ENCODE measurements at places on chromosomes 16 and 17.

DNA sequence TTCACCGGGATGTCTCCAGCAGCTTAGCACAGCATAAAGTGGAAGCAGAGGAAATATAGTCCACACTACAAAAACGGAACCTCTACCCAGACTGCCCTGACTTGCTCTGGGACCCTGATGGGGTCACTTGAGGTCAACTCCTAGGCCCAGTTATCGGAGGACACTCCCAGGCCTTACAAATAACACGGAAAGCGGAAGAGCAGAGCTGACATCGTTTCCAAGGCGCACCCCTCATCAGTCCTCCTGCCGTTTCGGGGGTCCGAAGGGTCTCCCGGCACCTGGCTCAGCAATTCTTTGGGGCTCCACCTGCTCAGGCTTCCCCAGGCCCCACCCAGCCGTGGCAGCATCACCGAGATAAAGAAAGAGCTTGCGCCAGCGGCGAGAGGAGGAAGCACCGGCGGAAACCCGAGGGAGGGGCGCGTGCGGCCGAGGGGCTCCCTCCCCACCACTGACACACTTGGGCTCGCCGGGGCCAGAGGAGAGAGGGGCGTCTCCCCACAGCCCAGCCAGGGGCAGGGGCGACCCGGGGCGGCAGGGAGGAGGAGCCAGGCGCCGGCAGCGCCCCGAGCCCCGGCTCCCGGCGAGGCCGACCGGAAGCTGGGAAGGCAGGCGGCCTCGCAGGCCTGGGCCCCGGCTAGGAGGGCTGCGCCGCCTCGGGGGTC lies 727 bp downstream of the CORO7 start:
- DNase-seq, result peak; percentile 60

GRCh38 chr17:39339272-39339671 lies 62.2 kb downstream of the FBXL20 start:
- no peak for DNase-seq

DNA sequence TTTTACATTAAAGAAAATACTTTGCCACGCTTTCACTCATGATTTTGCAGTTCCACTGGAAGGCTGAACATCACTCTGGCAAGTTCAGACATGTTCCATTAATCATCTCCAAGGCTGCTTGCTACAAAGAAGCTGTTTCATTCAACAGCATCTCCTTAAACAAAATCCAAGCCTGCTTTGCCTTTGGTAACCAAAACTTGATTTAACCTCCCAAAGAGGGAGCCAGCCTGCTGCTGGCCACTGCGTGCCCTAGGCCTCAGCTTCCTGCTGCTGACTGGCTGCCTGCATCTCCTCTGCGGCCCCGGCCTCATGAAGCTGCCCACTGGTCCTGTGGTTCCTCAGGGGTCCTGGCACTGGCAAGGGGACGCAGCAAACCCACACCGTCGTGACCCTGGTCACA lies 31.8 kb downstream of the ANKRD11 start:
- no peak for DNase-seq

DNA sequence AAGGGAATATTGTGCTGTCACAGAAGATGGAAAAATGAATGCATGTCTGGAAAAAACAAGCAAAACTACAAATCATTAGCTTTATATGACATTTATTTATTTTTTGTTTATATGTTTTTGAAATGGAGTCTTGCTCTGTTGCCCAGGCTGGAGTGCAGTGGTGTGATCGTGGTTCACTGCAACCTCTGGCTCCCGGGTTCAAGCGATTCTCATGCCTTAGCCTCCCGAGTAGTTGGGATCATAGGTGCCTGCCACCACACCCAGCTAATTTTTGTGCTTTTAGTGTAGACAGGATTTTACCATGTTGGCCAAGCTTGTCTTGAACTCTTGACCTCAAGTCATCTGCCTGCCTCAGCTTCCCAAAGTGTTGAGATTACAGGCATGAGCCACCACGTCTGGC lies 8.5 kb downstream of the NDE1 start:
- no peak for DNase-seq

GRCh38 chr17:80782536-80783427 lies 208.9 kb upstream of the CHMP6 start:
- no peak for DNase-seq

DNA sequence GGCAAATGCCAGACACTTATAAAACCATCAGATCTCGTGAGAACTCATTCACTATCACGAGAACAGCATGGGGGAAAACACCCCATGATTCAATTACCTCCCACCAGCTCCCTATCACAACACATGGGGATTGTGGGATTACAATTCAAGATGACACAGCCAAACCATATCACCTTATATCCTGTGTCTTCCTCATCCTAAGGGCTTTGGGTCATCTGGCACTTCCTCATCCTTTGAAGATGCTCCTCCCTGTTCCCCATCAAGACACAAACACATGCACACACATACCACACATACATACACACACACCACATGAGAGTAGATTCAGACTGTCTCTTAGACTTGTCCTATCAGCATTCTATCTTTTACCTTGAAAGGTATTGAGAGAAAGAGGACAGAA lies 2.8 kb upstream of the PMFBP1 start:
- DNase-seq, result no peak

- no peak for DNase-seq
These were observed 3.5 kb downstream of the ZNF213 start for GRCh38 chr16:3138342-3138741.

DNA sequence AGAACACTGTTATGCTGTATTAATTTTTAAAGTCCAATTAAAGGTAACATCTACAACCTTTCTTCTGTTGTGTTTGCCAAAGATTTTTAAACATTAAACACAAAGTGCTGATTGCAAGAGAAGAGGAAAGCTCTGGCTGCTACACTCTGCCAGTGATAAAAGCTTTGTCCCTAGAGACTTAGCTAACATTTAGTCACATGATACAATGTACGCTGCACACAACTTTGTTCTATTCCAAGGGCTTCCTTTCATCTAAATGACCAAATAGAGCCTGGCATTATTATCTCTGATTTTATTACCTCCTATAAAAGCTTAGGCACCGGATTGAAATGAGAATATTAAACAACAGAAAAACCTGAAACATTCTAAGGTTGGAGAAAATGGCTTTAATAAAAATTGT lies 388.7 kb upstream of the PMFBP1 start:
- peak; percentile 9 for DNase-seq

DNA sequence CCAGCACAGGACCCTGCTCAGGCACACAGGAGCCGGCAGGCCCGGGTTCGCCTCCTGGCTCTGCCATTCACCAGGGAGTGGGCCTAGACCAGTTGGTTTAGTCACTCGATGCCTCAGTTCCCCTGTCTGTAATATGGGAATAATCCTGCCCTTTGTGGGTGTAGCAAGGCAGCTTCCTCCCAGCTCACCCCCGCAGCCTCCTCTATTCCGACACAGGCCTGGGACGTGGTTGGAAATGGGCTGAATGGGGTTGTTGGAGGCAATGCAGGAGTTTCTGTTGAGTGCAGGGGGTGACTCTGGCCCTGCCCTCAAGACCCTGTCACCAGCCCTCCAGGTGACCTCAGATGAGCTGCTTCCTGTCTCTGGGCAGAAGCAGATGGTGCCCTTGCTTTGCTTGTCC lies 19.8 kb downstream of the SLC5A10 start:
- DNase-seq, result no peak

GRCh38 chr16:62568926-62569325 lies 532.7 kb upstream of the CDH8 start:
- DNase-seq, result no peak

GRCh38 chr16:8880839-8881510 lies 1.2 kb upstream of the LITAFD start:
- DNase-seq, result no peak

DNA sequence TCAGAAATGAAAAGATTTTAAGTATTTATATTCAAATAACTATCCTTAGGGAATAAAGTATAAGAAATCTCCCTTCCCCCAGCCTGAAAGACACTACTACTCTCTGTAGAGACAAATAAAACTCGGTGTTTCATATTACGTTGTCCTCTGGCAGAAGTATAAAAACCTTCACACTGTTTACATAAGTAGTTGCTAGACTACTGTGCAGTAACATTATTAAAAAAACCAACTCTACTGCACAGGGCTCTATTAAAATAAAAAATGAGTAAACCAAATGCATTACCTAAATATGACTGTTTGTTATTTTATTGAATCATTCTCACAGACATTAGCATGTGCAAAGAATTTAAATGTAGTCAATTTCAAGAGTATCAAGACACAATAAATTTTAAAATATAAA lies 67.4 kb downstream of the MED13 start:
- DNase-seq, result no peak

- no peak for DNase-seq
These were observed 17.4 kb downstream of the GAA start for GRCh38 chr17:80118601-80119270.

DNA sequence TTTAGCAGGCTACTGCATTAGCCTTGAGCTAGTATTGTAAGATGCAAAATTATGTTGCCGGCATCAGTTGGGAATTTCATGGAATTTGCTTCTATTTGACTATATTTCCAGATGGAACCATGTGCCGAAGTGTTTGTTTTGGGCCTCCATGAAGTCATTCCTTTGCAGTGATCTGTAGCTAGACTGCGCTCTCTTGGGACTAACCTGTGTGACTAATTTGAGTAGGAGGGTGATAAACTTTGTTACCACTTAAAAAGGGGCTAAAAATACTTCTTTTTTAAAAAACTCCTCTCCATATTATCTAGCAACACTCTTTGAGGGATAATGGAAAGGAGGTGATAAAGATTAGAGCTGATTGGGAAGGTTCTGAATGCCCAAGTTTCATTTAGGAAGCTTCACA lies 166.8 kb upstream of the TBX2 start:
- DNase-seq, result no peak

DNA sequence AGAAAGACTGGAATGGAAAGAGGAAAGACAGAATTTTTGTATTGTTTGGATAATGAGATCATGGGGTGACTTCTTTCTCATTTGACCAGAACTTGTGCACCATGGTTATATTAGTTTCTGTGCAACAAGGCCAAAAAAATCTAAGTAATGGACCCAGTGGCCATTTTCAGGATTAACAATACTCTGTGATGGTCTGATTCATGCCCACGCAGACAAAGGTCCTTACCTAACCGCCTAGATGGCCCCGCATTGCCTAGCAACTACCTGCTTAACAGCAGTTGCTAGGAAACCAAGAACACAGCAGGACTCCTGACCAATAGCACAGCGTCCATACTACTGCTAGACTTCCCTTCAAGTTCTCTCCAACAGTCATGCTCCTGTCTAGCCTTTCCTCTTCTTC lies 22.4 kb downstream of the MIS12 start:
- peak; percentile 91 for DNase-seq
